ENCODE measurements at places on chromosomes 6 and 20.

GRCh38 chr6:152338335-152339125, 298.6 kb downstream of the SYNE1 start:
- peak; percentile 12 for DNase-seq

DNA sequence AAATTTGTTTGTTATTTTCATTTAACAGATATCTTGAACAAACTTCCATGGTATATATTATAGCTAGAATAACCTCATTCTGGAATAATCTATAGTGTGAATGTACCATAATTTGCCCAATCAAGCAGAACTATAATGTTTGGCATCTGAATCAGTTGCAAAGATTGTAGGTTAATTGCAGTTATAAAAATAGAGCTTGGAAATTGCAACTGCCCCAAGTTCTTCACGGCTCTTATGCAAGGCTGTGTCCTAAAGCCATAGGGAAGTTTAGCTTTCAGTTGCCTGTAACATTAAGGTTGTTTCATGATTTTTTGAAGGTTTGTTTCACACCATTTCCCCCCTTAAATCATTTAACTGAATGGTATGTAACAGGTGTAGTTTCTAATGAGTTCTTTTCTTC, 19.4 kb downstream of the NQO2 start:
- no peak for DNase-seq

GRCh38 chr6:79599725-79600259, 31.3 kb upstream of the SH3BGRL2 start:
- DNase-seq, result no peak

DNA sequence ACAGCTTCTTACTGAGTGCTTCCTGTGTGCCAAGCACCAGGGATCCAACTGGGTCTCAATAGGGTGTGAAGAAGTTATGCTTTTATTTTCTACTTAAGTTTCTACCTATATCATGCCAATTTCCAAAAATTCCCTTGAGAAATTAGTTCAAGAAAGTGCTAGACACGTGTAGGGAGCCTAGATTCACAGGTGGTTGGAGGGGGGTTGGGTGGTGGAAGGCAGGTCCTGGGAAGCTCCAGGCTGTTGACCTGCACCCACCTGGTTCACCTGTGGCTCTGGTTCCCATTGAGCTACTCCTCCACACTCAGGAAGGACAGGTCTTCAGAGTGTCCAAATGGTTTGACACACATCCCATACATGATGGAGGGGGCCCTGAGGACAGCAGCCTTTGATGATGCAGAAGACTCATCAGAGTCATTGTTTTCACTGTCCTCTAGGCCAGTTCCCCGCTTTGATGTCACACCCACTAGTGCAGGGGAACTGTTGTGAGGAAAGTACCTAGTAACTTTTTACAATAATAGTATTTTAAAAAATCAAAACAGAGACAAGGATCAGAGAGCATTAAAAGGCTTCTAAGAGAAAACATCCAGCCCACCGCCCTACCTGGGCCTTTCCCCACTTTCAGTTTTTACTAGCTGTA, 39.8 kb upstream of the MYL9 start:
- no peak for DNase-seq

DNA sequence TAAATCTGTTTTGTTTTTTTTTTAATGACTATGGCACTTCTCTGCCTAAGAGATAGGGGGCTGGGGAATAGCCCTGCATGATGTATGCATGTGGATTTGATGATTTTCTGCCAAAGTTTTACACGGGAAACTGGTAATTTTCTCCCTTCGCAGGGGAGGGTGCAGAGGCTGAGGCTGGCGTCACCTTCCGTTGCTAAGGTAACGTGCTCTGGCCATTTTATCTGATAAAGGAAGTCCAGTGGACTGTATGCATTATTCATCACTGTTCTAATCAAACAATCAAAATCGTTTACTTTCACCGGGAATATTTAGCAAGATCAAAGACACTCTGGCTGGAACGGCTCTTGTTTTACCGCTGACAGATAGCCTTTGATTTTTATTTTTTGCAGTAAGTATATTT, 789 bp downstream of the PHACTR1 start:
- DNase-seq, result no peak

DNA sequence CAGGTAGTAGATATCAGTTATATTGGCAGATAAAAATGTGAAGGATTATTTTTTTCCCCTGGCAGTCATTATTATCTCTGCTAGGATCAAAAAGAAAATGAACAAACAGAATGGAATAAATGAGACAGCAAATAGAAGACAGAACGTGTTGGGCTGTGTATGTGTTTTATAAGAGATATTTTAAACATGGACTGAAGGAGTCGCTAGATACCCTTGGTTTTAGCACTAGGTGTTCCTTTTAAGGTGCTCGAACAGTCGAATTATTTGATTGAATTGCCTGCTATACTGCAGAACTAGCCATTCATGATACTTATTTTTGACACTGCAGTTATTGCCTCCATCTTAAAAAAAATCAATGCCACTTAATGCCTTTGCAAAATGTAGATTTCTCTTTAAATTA, 3.7 kb downstream of the GRIK2 start:
- no peak for DNase-seq

Measured in stimulated activated CD8-positive, alpha-beta memory T cell treated with anti-CD3 and anti-CD28 coated beads, Interleukin-15, amount 100 ng/mL, for 4 hours (primary cell).